Glutamatergic neuron (in vitro differentiated cells): ENCODE measurements at places on chromosomes 2 and 18.

- DNase-seq, result no peak
Measured at GRCh38 chr18:44786257-44786656, 105.6 kb downstream of the SETBP1 start.

DNA sequence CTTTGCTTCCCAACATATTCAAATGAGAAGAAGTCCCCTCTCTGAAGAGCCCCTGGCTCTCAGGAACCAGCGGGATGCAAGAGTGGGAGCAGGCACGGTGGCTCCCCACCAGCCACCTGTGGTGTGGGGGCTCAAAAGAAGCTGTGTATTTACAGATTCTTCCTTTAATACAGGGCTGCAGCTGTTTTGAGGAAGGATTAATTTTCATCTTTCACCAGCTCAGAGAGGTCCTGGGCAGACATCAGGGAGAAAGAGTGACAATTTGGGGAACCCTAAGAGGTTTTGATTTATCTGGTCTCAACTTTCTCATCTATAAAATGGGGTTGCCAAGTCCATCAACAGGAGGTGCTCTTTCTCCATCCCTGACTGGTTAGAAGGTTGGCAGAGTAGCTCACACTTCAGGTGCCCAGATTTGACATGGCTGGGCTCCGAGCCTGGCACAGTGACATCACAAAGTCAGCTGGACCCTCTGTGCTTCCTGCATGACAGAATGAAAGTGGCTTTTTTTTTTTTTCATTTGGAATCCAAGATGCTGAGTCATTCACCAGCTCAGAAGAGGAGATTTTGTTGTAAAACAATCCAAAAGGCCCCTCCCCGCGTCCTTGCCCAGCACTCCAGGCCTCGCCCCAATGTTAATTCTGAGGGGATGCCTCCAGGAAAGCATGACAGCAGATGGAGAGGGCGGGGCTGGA lies 15.5 kb upstream of the SIX2 start:
- DNase-seq, result no peak

DNA sequence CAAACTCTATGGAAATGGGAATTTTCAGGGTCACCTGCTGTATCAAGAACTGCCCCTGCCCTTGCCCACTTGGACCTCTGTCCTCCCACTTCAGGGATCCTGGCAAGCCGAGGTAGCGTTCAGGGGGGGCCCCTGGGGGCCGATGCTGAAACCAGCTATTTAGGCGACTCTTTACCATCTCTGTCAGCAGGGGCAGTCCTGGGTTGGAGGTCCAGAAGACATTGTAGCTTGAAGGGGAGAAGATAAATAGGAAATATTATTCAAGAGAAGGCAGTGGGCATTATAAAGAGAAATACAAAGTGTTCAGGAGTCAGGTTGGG lies 2.4 kb downstream of the MOGS start:
- DNase-seq, result no peak

- DNase-seq, result no peak
Measured at GRCh38 chr18:39806525-39806924, 2148.5 kb upstream of the PIK3C3 start.

GRCh38 chr2:22798386-22798785 lies 586.6 kb upstream of the KLHL29 start:
- no peak for DNase-seq

DNA sequence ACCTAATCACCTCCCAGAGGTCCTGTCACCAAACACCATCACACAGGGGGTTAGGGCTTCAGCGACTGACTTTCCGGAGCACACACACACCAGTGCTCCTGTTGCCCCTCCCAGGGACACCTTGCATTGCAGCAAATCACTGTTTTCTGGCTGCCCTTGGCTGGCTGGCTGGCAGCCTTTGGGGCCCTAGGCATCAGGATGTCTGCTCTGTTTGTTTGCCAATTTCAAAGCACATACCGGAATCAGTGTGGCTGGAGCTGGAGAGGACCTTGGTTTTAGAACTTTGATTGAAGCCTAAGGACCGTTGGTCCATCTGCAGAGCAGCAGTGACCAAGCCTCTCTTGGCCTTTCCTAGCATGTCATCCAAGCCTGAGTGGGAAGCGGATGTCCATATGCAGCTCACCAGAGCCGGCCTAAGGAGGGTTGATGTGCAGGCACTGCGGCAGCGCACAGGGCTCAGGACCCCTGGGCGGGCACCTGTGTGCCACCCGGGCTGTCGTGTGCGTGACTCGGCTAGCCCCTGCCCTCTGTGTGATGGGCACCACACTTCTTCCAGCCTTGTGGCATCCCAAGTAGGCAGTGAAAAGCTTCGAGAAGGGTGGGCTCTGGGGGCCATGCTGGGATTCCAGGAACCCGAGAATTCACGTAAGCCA lies 62.1 kb downstream of the GBX2 start:
- no peak for DNase-seq

- DNase-seq, result no peak
Measured at GRCh38 chr2:23520256-23520655, 135.3 kb downstream of the KLHL29 start.

- DNase-seq, result no peak
Measured at GRCh38 chr2:1686784-1687105, 57.6 kb downstream of the PXDN start.

- DNase-seq, result no peak
Measured at GRCh38 chr2:120528051-120528692, 182.2 kb downstream of the INHBB start.

DNA sequence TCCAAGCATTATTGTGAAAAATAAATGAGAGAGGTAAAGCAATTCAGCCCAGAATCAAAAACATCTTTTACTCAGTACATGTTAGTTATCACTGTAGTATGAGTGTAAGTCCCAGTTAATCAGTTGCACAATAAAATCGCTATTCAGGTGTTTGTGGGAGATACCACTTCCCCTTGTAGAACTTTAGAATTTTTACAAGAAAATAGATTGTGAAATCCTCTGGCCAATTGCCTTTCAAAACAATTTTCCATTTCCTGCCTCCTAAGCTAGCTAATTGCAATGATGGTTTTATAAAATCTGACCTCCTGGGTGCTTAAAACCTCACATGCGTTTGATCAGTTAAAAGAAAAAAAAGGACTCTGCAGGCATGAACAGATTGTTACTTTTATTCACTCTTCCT lies 332.5 kb downstream of the PID1 start:
- DNase-seq, result no peak

- no peak for DNase-seq
Measured at GRCh38 chr2:112004253-112004645, 50.8 kb upstream of the TMEM87B start.

DNA sequence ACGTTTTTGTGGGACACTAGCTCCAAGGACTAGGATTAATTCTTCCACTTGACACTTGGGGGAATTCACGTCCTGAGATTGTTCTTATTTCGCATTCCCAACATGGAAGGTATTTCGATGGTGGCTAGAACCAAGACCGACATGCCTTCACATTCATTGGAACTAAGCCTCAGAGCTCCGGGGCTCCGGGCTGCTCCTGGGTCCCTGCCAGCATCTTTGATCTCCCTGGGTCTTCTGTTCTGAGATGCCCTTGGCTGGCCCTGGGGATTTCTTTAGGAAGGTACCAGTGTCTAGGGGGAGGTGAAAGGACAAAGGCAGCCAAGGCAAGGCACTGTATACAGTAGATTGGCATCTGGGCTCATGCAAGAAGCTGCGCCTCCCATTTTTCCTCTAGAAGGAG lies 76.8 kb downstream of the DYSF start:
- DNase-seq, result no peak

DNA sequence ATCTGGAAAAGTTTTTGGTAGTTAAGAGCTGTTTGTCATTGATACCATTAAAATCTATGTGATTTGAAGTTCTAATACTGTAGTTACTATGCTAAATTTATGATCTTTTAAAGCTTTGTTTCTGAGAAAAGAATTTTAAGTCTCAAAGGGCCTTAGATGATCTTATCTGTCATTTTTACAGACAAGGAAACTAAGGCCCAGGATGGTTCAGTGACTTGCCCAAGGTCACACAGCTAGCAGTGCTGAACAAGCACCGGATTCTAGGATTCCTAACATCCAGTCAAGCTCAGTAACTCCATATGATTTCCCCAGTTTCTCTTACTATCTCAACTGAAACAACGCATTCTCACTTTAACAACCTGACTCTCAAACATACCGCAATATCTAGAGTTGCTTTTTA lies 37.7 kb downstream of the PELI1 start:
- no peak for DNase-seq

- DNase-seq, result no peak
Measured at GRCh38 chr2:44515416-44515815, 153.7 kb downstream of the CAMKMT start.

DNA sequence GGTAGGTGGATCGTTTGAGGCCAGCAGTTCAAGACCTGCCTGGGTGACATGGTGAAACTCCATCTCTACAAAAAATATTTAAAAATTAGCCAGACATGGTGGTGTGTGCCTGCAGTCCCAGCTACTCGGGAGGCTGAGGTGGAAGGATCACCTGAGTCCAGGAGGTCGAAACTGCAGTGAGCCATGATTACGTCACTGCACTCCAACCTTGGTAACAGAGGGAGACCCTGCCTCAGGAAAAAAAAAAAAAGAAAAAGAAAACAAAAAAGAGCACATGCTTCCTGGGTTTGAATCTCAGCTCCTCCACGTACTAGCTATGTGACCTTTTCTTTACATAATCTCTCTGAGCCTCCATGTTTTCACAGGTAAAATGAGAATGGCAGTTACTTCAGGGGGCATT lies 107.5 kb upstream of the STPG4 start:
- no peak for DNase-seq

DNA sequence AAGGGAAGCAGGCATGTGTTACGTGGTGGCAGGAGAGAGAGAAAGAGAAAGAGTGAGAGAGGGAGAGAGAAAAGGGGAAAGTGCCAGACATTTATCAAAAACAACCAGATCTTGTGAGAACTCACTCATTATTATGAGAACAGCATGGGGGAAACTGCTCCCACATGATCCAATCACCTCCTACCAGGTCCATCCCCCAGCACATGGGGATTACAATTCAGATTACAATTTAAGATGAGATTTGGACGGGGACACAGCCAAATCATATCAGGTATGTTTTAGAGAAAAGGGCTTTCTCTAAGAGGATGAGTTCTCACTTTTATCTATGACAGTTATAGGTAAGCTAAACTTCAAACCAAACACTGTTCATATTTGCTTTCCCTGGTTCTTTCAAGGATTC lies 597.3 kb upstream of the PIK3C3 start:
- DNase-seq, result no peak

DNA sequence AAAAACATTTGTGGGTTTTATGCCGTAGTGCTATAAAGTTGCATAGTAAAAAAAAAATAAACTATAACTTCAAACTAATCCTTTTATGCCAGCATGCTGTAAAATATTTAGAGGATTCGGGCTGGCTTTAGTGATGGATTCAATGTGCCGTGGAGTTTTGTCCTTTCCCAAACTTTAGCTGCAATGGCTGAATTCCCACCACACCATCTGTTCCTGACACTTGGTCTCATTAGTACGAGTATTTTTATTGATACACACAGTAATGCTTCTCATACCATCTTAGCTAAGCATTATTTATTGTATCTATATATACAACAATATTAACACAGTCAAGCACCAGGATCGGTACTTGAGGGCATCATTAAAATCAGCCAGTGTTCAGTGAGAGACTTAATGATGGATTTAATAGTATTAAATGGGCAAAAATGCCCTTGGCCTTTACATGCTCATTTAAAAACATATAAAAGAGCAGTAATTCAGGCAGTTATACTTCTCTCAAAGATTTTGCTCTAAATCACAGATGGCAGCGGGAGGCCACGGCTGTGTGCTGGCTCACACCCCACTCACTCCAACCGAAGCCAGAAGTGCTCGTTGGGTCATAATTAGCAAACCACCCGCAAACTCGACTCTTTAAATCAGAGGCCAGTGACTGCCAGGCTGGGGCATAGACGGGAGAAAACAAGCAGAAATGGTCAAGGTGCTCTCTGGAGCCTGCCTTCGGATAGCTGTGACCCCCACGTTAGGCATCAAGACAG lies 297.0 kb upstream of the REV1 start:
- no peak for DNase-seq

DNA sequence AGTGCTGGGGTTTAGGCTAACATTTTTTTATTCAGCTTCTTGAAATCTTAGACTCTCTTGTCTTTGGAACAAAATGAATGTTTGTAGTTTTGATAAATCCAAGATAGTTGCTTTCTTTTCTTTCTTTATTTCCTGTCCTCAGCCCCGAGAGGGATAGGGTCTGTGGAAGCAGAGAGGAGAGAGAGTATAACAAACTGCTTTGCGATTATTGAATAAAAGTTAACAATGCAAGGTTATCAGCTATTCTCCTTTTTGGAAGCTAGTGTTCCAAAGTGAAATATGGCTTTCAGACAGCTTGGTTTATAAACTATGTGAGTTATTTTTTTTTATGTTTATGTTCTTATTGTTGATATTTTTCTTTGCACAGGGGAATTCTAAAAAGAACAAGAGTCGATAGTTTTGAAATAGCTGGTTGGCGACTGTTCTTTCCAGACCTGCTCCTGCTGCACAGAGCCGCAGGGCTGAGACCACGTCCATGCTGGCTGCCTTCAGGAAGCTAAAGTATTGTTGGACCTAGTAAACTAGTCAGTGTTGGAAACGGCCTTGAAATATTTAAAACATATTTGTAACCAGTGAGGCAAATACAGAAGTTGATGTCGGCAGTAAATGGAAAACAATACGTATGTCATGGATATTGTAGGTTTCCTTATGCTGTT lies 15.5 kb upstream of the STON1 start:
- no peak for DNase-seq

GRCh38 chr2:174524527-174524926 lies 37.7 kb upstream of the GPR155 start:
- no peak for DNase-seq

GRCh38 chr18:12658426-12659138 lies 675 bp upstream of the SPIRE1 start:
- DNase-seq, result peak; percentile 68

- DNase-seq, result no peak
Measured at GRCh38 chr18:75314117-75314516, 103.5 kb downstream of the TSHZ1 start.
